ENCODE measurements at places on chromosomes 12 and 14. TPM values are rescaled to one million over a fixed set of nuclear protein-coding genes. Genes with fewer than 3 reads are reported as not detected.
A peak's percentile ranks its signal among the peaks of the same experiment; 100 is the strongest.

GRCh38 chr14:25226214-25226613, 176.3 kb upstream of the STXBP6 start:
- DNase-seq = no peak

DNA sequence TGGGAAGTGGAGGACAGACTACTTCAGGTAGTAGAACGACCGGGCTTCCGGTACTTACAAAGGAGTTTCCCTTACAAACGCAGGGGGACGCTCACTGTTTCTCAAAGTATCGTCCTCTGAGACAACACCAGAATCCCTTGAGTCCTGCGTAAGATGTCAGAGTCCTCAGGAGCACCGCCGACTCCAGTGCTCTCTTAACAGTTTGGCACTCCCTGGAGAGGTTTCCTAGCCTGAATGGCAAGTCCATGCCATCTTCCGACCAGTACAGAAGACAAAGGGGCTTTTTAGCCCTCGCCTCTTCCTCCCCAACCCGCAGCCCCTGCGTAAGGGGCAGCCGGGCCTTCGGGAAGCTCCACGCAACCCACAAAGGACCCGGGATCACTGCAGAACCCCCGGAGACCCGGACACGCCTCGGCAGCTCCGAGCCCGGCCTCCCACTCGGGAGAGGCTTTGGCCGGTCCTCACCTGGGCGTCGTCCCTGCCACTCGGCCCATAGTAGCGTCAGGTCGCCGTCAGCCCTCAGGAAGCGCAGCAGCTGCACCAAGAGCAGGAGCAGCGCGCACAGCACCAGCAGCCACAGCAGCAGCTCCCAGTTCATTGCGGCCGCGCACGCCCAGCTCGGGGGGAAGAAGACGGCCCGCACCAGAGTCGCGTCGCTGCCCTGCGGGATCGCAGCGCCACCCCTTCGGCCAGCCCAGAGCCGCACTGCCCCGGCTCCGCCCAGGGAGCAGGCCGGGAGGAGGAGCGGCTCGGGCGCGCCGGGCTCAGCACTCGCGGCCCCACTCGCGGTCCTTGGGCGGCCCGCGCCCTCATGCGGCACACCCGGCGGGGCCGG, at the start of gene DHRS7:
TSS of gene DHRS7 (minus strand) at position 687 of the 835 bp plus-strand sequence. CDS start at position 598, 89 bp downstream.
- peak; percentile 82 for DNase-seq

DNA sequence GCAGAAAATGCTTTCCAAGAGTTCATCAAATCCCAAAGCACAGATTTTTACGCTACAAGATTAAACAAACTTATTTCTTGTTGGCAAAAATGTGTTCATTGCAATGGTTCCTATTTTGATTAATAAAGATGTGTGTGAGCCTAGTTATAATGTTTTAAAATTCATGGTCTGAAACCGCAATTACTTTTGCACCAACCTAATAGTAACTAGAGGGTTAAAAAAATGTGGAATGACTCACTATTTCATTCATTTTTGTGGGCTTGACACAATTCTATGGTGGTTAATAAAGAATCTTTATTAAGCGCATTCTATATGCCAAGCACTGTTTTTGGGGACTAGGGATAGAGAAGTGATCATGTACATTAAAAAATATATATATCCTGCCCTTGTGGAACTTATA, 38.6 kb upstream of the METAP2 start:
- no peak for DNase-seq

GRCh38 chr14:103904493-103905107, 23.7 kb upstream of the TDRD9 start:
- no peak for DNase-seq

Gene STAT6
- polyA plus RNA-seq = 137 TPM

Gene ZDHHC22
- not detected for polyA plus RNA-seq

Gene TGFB3
- 162 TPM for polyA plus RNA-seq

Gene IL22
- not detected for polyA plus RNA-seq

Gene SERPINA1
- polyA plus RNA-seq = 11.4 TPM
